ENCODE measurements at places on chromosomes 2 and 18.

GRCh38 chr18:65093346-65093745 is 657.5 kb upstream of the CDH7 start:
- DNase-seq: no peak

GRCh38 chr2:207239754-207240494 is 74.2 kb upstream of the KLF7 start:
- no peak for DNase-seq

- DNase-seq: no peak
Measured at GRCh38 chr18:24860978-24861680, 400.7 kb downstream of the HRH4 start.

- DNase-seq: no peak
Measured at GRCh38 chr2:135951041-135951583, 34.3 kb downstream of the DARS1 start.

- DNase-seq: no peak
Measured at GRCh38 chr2:147665105-147665504, 179.7 kb upstream of the ACVR2A start.

- DNase-seq: no peak
Measured at GRCh38 chr18:72436401-72436800, 107.7 kb downstream of the CBLN2 start.

DNA sequence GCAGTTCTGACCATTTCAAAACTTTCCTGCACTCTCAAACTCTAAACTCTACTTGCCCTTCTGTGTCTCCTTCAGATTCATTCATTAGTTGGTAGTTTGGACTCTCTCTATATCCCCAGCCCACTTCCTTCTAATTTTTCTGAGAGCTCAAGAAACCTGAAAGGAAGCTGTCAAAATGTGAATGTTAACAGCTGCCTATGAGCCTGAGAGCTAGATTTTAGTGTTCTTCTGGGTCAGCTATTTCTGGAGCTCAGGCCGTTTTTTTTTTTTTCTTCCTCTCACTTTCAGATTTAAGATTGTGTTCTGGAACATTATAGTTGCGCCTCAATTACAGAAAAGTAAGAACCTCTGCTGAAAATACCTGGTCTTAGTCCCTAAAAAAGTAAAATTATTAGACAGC is 73.1 kb downstream of the RTN4 start:
- DNase-seq: no peak

- DNase-seq: no peak
Measured at GRCh38 chr2:69011611-69012157, 1.3 kb upstream of the ANTXR1 start.

DNA sequence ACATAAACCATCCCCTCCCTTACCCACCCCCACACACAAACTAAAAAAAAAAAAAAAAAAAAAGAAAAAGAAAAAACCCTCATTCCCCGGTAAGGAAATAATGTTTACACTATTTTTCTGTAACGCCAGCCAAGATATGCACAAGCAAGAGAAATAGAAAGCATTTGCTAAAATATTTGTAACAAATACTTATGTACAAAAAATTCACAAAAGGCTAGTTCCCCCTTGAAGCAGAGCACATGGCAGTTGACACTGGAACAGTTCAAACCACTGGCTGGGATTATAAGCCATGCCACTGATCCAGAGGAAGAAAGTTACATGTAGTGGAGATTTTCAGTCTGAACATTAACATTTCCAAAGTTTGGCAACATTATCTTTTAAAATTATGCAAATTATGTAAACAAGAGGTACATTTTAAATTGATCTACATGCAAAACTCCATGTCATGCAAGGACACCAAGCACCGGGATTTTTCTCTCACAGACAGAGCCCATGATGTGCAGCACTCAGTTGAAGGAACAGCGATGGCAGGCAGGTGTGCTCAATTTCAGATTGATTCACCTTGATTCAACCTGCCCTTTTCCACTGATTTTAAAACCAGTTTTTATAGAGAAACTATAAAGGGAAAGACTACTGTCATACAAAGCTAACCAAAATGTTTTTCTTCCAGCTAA is 21.4 kb downstream of the PNO1 start:
- DNase-seq: no peak

DNA sequence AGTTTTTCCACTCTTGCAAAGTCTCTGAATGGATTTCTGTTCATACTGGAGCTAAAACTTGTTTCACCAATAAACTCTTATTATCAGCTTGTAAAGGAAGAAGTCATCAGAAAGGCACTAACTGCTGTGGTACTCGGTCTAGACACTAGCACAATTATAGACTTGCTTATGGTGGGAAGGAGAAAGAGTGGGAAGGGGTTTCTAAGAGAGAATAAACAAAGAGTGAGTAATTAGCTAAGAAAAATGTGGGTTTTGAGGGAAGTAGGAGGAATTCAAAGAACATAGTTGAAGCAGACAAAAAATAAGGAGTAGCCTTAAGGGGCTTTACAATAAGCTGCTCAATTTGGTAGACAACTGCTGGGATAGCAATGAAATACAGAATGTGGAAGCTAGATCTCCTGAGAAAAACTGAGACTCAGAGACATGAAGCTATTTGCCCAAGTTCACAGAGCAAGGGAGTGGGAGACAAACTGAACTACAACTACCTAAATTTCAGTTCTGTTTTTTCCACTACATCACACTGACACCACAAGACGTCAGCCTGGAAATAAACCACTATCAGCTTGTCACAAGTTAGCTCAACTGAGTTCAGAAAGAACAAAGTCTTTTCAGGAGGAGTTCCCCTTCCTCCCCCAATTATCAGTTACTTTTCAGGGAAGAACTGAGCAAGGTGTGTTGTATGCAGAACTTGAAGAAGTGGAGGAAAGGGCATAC is 59.7 kb downstream of the MAP4K3 start:
- no peak for DNase-seq

- no peak for DNase-seq
Measured at GRCh38 chr2:199946196-199946595, 9.1 kb downstream of the TYW5 start.

DNA sequence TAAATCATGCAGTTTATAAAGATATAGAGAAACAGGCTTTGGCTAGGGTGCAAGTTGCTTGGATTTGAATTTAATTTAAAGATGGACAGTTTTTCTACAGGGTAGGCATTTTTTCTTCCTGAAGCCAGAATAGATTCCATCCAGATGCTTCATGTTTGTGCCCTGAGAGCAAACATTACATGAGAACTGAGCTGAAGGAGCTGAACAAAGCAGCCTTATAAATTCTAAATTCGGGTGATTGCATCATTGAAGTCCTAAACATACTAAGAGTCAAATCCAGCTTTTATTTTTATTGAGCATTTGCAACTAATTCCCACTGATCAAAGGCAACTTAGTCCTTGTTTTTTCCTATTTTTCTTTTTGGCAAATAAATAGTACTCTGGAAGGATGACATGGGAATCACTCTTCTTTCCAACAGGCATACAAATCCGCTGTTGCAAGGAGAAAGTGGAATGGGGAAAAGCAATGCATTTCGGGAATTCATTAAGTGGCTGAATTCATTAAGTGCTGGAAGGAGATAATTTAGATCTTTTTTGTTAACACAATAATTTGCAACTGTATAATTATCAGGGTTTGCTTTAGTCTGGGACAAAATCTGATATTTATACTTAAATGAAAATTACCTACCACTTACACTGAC is 828.0 kb downstream of the SLC4A3 start:
- DNase-seq: no peak

- no peak for DNase-seq
Measured at GRCh38 chr2:83630351-83630750, 828.7 kb downstream of the SUCLG1 start.

GRCh38 chr2:71554706-71555056 is 101.3 kb downstream of the DYSF start:
- DNase-seq: no peak

DNA sequence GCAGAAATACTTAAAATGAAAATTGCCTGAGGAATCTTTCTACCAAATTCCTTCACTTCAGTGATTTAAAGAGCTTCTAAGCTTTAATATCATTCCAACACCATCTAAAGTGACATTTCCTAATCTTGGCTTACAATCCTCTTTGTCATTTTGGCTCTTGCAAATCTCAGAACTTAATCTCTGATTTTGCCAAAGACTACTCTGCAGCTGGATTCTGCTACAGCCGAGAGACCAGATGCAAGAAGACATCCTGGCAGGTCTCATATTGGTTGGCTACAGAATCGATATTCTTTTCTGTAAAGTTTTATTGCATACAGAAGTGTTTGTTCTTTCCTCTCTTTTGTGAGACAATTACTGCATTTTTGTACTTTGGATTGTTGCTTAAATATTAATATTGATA is 716.5 kb upstream of the LRATD1 start:
- DNase-seq: no peak

DNA sequence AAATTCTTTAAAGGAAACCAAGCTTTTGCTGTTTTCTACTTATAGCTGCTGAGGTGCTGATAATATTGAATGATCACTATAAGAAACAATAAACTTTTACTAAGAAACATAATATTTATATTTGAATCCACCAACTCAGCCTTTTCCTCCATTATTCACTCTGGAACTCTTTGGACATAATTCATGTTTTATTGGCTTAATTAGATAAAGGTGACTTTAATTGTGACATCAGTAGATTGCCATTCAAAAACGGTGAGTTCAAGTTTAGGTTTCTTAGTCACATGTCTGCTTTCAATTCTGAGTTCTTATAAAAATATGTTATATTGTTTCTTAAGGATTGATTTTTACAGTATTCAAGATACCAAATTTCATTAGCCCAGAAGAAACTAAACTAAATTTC is 24.0 kb downstream of the CCDC85A start:
- no peak for DNase-seq

DNA sequence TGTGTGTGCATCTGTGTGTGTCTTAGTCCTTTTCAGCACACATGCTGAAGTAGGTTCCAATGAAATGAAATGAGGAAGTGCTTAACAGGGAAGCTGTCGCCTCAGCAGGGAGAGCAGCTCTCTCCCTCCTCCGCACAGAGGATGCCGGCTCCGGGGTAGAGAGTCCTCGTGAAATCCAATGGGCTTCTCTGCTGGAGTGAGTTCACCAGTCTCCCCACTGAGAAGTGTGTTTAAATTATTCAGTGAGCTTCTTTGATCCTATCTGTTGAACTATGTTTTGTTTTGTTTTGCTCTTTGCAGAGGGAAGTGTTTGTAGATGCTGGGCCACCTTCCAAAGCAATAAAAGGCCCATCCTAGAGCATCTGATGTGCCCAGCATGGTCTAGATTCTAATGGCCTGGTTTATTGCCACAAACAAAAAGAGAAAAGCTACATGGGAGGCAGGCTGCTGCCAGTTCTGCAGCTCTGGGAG is 6.7 kb downstream of the PPP1R7 start:
- DNase-seq: no peak

DNA sequence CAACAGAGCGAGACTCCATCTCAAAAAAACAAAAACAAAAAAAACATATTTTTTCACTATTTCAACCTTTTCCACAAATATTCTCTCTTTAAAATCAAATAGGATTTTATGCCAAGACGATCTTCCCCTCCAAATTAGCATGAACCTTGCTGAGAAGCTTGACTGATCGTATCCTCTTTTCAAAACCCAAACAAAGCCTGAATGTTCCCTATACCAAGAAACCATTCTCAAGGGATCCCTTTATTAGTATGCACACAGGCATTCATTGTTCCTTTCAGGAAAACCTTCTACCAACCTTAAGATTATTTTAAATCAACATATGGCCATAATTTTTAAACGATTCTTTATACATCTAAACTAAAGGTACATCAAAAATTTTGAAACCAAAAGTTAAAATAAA is 6.3 kb downstream of the SPIRE1 start:
- DNase-seq: peak; percentile 64

DNA sequence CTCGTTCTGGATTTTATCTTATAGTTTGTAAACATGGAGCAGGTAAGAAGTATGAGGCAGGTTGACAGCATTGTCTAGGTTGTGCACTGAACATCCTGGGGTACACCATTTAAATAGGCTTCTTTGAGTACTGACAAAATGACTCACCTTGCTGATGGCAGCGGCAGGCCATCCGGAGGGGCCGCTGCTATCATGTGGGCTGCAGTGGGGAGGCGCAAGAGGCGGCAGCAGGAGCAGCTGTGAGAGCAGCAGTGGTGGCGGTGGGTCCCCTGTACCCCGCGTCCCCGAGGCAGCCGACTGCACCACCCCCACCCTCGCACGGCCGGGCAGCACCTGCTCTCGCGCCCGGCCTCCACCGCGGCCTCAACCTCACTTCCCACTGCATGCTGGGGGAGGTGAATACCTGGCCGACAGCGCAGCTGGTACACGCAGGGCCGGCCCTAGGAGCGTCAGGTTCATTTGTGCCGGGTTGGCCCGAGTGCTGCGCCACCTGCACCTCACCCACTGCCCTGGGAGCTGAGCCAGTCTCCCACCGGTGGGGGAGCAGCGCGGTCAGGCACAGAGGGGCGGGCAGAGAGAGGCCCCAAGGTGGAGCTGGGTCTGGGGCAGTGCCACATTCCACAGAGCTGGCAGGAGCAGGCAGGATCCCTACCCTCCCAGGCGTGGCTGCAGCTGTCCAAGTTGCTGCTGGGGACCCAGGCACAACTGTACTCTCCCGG is 154.5 kb upstream of the RBMS1 start:
- no peak for DNase-seq

- peak; percentile 29 for DNase-seq
Measured at GRCh38 chr2:56444339-56444738, 260.5 kb downstream of the CCDC85A start.

GRCh38 chr2:224569654-224570053 is 15.5 kb downstream of the CUL3 start:
- DNase-seq: no peak

DNA sequence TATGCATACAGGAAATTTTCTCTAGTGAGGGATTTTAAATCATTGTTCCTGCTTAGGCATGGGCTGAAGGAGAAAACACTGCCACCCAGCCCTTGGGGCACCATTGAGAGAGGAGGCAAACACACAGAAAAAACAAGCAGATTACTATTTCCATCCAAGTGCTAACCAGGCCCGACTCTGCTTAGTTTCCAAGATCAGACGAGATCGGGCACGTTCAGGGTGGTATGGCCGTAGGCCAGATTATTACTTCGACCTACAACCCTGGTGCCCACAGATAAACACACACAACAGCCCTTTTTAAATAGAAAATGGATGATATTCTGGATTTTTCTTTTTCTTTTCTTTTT is 45.4 kb upstream of the RHOB start:
- no peak for DNase-seq

DNA sequence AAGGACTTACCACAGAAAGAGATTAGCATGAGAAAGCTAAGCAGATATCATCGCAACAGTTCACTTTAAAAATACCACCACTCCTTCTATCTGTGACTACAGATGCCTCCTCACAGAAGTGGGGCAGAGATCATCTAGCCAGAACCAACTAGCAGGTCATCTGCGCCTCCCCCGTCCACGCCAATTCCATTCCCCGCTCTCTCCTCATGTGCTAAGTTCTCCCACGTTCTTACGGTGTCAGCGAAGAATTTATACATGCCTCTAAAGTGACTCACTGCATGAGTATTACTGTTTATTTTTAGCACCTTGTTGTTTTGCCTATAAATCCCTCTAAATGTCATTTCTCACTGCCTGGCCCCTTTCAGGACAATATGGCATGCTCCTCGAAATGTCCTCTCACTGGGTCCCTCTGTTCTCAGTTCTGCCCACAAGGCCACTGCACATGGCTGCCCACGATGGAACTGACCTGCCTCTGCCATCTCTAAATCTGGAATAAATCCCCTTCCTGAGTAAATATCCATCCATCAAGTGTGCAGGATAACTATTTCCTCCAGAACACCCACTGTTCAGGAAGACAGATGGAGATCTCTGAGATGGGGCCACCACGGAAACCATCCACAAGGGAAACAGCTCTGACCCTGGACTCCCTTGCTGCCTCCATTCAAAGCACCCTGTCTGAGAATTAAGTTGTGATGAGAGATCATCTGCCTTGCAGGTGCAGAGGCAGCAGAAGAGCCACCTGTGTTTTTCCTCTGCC is 137.7 kb downstream of the IRS1 start:
- peak; percentile 55 for DNase-seq

Data from A673 (cell line).